ENCODE measurements at places on chromosomes 6 and 20. TPM values are rescaled to one million over a fixed set of nuclear protein-coding genes. Genes with fewer than 3 reads are reported as not detected.

DNA sequence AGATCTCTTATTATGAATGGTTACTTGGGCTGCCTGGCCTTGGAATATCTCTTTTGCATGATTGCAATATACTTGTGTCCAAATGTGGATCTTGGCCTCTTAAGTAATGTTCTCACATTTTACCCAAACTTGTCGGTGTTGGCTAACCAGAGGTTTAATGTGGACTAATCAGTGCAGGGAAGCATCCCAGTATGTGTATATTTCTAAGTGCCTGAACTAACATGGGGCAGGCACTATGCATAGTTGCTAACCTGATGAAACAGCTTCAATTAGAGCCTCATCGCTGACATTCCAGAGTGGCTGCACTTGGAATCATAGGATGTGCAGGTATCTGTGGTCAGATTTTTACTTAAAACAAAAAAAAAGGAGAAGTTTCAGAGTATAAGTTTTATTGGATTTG lies 160.0 kb downstream of the PDE7B start:
- no peak for DNase-seq

- no peak for DNase-seq
These were observed 41.2 kb downstream of the ME1 start for GRCh38 chr6:83389606-83390005.

GRCh38 chr6:131976545-131977061 lies 25.4 kb upstream of the CCN2 start:
- DNase-seq, result no peak

- no peak for DNase-seq
These were observed 4.5 kb downstream of the PMEPA1 start for GRCh38 chr20:57705127-57705899.

- peak; percentile 31 for DNase-seq
These were observed 137.4 kb upstream of the RNF24 start for GRCh38 chr20:4152696-4153235.

GRCh38 chr6:117469356-117469755 lies 13.1 kb upstream of the DCBLD1 start:
- DNase-seq, result no peak

- no peak for DNase-seq
These were observed 565.3 kb downstream of the KIF16B start for GRCh38 chr20:16007962-16008361.

GRCh38 chr6:142857233-142857761 lies 87.7 kb downstream of the HIVEP2 start:
- DNase-seq, result peak; percentile 49

- peak; percentile 32 for DNase-seq
These were observed 105.7 kb downstream of the EDN1 start for GRCh38 chr6:12395898-12396297.

DNA sequence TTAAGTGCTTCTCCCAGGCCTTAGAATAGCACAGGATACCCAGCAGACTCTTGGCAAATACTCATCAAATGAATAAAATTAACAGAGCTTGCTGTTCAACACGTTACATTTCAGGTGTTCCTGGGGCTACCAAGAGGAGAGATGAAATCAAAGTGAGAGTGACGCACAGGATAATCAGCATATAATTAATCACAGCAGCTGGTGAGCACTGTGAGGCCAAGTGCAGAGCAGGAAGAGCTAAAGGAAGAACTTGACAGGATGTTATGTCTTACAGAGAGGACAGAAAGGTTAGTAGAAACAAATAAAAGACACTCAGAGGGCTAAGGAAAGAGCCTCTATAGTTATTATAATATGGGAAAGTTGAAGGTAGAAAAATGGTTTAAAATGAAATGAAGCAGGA lies 8.8 kb downstream of the PPIL1 start:
- no peak for DNase-seq

- DNase-seq, result no peak
These were observed 29.9 kb upstream of the DDR1 start for GRCh38 chr6:30854285-30855040.

The GSTA2 gene
- total RNA-seq, result not detected

DNA sequence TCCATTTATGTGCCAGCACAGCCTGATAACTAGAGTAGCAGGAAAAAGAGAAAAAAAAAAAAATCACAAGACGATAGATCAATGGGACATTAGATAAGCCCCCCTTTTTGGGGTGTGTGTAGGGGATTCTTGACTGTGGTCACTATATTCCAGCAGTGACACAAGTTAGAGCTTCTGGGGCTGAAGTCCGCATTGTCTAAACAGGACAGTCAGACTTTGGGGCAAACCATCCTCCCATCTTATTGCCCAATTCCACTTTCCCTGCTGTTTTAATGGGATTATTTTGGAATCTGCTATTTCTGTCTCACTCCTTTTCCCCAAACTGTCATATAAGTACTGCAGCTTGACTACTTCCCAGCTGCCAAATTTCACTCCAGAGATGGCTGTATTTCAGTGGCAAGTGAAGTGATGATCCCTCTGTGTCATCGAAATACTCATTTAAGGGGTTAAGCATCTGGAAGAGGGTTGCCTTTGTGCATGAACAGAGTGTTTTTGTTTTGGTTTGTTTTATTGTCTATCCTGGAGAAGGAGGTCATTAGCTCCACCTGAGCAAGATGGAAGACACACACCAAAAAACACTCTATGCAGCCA lies 182.5 kb downstream of the ATXN1 start:
- DNase-seq, result no peak

DNA sequence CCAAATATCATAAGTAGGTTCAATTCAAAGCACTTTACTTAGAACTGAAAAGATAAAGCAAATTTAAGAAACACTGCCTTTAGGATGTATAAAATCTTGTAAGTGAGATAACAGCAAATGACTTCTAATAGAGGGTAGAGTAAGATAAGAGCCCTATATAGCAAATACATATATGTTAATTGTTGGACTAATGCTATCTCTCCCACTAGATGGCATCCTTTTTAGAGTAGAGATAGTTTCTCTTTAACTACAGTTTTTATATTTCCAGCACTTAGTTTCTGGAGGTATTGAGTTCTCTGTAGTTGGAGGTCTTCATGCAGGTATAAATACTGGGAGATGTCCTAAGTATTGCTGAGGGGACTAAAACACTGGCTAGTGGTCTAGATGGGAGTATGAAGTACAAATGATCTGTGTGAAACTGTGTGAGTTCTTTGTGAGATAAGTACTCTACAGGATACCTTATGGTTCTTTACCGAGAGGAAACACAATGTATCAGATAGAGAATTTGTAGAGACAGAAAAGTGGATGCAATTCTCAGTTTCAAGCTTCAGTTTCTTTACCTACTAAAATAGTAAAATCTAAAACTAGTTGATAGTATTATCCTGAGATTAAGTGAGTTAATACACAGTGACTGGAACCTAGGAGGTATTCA lies 399.3 kb downstream of the KHDRBS2 start:
- DNase-seq, result no peak

- no peak for DNase-seq
These were observed 121.4 kb upstream of the LY86 start for GRCh38 chr6:6466967-6467761.

The SLC35F1 gene
- total RNA-seq, result under 0.01 TPM

- no peak for DNase-seq
These were observed 15.2 kb downstream of the DNAH8 start for GRCh38 chr6:38730140-38730862.

DNA sequence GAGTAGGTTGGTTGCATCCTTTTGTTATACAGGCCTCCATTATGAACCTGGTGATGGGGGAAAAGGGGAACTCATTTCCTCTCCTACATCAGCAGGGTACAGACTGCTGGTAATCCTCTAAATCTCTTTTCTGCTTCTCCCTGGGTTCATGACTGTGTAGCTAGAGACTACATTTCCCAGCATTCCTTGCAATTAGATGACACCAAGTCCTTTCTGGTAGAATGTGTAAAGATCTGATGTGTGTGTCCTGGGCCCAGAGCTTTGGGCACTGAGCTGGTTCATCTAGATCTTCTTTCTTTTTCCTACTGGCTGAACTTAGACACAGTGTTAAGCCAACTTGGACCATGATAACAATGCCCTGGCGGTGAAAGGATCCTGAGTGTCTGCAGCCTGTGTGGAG lies 104.7 kb upstream of the IFNGR1 start:
- no peak for DNase-seq

- DNase-seq, result no peak
These were observed 100.1 kb downstream of the ZFAND3 start for GRCh38 chr6:37919417-37920157.

DNA sequence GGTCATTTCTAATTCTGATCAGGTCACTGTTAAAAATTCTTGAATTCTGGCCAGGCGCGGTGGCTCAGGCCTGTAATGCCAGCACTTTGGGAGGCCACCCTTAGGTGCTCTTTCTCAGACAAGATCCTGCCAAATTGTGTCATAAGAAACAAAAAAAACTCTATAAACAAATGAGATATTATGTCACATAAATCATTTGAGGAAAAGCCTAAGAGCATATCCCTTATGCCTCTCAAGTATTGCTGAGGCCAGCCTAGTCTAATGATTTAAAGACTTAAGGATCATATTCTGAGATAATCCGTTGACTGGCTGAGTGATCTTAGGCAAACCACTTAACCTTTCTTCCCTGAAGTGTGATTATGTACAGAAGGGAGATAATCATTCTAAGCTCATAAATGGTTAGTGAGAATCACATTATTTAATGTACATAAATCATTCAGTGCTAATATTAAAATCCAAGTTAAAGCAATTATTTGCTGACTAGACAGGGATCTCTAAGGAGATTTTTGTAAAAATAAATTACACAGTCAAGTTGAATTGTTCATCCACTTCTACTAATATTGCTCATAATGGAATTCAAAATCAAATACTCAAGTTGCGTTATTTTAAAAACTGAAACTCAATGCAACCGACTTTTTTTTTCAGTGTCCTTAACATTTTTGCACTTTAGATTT lies 365.4 kb downstream of the PHF3 start:
- DNase-seq, result no peak

The FAM50B gene
- 4.4 TPM for total RNA-seq

GRCh38 chr6:1285556-1285955 lies 26.3 kb upstream of the FOXQ1 start:
- DNase-seq, result no peak

- no peak for DNase-seq
These were observed 310.7 kb downstream of the EYA4 start for GRCh38 chr6:133551847-133552341.

DNA sequence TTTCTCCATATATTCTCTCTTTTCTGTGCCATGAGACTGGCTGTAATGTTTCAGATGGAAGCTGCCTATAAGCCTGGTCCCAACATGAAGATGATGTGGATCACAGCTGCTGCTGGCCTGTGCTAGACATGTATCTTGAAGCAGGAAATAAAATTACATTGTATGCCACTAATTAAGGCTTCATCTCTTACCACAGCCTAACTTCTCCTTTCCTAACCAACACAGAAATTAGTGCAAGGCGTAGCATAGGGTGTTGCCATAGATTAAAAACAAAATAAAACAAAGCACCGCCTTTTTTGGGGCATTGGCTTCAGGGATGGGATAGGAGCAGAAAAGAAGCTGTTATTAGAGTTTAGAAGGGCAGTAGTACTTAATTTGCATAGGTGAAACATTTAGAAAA lies 4.7 kb upstream of the SLC17A4 start:
- no peak for DNase-seq

The EBF4 gene
- total RNA-seq, result 0.77 TPM

The RSPO3 gene
- total RNA-seq, result not detected

DNA sequence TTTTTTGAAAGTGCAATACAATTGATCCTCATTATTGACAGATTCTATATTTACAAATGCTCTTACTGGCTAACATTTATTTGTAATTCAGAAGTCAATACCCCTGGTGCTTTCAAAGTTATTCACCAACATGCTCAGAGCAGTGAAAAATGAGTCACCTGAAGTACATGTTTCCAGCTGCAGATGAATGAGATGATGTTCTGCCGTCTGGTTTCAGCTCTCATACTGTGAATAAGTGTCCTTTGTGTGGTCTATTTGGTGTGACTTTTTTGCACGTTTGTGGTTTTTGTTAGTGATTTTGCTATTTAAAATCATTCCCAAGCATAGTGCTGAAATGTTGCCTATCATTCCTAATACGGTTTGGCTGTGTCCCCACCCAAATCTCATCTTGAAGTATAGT lies 22.3 kb upstream of the EYA4 start:
- DNase-seq, result no peak

The PKIB gene
- 0.13 TPM for total RNA-seq

DNA sequence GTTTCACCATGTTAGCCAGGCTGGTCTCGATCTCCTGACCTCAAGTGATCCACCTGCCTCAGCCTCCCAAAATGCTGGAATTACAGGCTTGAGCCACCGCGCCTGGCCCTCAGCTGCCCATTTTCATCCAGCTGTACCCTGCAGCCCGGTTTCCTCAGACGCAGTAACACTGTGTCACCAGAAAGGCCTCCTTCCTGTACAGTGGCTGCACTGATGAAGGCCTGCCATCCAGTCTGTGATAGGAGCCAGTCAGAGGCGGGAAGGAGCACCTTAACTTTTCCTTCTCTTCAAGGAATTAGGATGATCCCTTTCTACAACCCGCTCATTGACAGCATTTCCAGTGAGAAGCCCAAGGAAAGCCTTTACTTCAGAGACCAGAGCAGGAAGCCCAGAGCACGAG lies 75.9 kb downstream of the GFOD1 start:
- no peak for DNase-seq

GRCh38 chr6:48619771-48620170 lies 508.8 kb upstream of the PTCHD4 start:
- no peak for DNase-seq

DNA sequence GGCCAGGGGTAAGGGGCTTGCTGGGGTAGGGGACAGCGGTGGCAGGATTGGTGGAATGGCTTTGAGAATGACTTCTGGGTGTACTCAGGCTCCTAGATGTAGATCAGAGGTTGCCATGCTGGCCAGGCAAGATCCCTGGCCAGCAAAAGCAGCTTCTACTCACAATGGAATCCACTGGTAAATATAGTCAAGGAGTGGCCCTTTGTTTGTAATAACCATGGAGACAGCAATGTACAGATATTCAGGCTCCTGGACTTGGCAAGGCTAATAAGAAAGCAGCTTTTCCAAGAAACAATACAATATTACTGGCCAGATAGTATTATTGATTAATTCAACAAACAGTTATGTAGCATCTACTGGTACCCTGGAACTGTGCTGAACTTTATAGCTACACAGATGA lies 37.9 kb downstream of the CDH26 start:
- no peak for DNase-seq

DNA sequence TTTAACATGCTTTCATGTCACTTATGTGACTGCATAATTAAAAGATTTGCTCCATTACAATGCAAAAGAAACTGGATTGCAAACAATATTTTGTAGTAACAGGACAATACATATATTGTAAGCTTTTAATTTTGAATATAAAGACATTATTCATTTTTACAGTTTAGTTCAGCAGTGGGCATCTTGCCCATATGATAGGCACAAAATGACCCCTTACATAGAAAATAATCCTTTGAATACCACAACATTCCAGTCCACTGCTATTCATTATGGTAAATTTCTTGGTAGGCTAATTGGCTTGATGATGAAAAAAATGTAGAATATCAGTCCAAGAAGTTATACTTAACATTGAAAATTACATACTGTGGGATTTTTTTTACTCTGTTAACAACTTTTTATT lies 74.1 kb upstream of the LAMA2 start:
- DNase-seq, result no peak

- DNase-seq, result no peak
These were observed 158.5 kb downstream of the SASH1 start for GRCh38 chr6:148501178-148501590.

The HLA-C gene
- total RNA-seq, result 160 TPM

GRCh38 chr20:7673841-7674240 lies 266.4 kb downstream of the HAO1 start:
- no peak for DNase-seq

The CBLN4 gene
- not detected for total RNA-seq

The RAB23 gene
- total RNA-seq, result 4.2 TPM

The CST3 gene
- total RNA-seq, result 112 TPM
